Stromal cell of bone marrow (primary cell): ENCODE measurements at places on chromosomes 5 and 9.
A peak's percentile ranks its signal among the peaks of the same experiment; 100 is the strongest.

DNA sequence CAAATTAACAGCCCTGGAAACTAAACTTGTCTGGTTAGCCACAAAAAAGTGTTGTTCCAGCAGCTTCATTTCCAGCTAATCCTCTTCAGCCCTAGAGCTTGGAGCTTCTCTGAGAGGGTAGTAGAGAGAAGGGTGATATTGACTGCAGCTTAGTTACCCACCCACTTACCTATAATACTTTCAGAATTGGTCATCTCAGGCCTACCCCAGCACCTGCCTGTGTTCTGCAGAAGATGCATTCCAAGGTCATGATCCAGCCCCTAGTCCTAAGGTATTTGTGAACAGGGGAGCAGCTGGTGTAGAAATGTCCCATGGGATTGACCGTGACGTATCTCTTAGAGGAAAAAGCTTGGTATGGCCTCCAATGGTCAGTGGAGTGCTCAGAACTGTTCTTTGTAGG, 289.0 kb downstream of the NR3C1 start:
- no peak for DNase-seq

DNA sequence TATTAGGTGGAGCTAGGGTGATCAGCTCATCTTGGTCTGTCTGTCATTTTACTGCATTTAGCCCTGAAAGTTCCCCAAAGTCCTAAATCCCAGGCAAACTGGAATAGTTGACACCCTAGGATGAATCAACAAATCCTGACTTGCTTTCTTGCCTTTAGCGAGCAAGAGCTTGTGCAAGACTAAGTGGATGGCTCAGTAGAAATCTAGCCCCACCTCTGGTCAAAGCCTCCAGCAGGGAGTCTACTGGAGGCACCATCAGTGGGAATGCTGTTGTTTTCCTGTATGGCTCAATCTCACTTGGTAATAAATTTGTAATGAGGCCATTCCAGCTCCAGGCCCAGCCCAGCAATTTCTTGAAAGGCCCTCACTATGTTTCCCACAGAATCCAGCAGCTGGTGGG, 43.7 kb upstream of the TRPC7 start:
- DNase-seq, result no peak

GRCh38 chr5:116038817-116039216, 6.5 kb downstream of the ARL14EPL start:
- DNase-seq, result no peak

- DNase-seq, result no peak
These were observed at the start of gene KCNN2 for GRCh38 chr5:114361724-114362196. Gene KCNN2 (plus strand): TSS chr5:114362070. CDS start chr5:114362140, 70 bp downstream.

GRCh38 chr5:14365831-14366430, 215.7 kb upstream of the OTULINL start:
- DNase-seq, result peak; percentile 9

DNA sequence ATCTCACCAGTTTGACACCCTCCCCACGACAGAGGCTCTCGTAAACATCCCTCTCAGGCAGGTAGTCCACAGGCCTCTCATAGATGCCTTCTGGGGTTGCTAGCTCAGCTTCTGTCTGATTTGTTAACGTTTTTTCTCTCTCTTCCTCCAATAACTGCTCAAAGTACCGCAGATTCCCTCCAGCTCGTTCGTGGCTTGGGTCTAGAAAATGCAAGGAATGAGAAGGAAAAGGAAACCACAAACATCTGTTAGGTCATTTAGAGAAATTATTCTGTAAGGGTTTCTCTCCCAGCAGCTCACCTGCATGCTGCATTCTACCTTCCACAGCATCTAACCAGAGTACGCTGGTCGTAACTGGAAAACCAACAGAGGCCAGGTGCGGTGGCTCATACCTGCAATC, 18.5 kb downstream of the P4HA2 start:
- DNase-seq, result no peak

GRCh38 chr9:1709347-1709746, 305.8 kb upstream of the SMARCA2 start:
- DNase-seq, result no peak

DNA sequence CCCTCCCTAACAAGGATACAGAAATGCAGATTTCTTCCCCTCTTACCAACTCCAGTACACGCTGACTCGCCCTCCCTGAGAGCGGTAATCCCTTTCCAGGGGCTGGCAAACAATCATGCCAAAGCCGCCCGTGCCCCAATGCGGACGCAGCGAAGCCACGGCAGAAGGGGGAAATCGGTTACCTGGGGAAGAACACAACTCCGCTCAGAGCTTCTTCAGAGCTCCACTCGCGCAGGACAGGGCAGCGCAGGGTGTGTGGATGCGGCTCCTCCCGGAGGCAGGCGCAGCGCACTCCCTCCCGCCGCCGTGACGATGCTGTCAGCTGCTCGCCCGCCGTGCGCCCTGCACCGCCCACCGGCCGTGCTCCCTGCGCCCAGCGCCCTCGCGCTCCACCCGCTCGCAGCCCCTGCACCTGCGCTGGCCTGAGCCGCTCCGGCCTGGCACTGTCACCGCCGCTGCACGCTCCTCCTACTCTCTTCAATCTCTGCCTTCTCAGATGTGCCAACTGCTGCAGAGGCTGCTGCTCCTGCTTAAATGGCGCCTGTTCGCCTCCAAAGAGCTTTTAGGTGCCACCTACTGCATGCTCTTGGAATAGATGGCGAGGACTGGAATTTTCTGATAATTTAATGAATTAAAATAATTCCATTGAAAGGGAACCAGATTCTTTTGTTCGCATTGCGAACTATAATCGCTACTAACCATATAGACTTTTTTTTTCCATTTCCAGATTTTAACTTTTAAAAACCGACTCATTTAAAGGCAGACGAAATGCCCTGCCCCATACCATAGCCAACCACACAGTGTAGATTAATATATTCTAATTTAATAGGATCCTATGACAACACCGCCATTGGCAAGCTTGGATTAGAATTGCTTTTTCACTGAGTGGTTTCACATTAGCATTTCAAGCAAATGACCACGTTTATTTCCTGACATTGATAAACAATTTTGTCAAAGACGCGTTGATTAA, at the start of gene DIRAS2:
Gene DIRAS2 (minus strand): TSS at position 255 of the 970 bp plus-strand sequence. CDS start 28,997 bp downstream, outside the sequence.
- DNase-seq, result peak; percentile 40

DNA sequence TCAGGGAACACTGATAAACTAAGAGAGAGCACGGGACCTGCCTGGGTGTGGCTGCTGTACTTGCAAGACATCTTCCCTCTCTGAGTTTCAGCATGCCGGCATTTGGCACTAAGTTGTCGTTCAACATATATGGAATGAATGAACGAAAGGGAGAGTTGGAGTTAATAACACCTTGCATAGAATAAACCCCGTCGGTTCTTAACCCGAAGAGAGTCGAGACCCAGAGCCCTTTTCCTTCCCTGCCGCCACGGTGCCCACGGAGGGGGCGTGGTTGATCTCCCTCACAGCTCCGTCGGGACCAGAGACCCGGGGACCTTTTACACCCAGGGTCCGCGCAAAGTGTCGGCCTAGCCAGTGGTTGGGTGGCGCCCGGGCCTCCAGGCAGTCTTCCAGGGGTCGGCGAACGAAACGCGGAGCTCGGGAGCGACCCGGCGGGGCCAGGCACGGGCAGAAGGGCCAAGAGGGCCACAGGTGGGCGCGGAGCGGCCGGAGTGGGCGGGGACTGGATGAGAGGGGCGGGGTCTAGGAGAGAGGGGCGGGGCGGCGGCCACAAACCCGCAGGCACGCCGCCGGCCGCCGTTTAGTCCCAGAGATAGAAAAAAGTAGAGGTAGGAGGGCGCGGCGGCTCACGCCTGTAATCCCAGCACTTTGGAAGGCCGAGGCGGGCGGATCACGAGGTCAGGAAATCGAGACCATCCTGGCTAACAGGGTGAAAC, 735 bp upstream of the RPL26L1 start:
- no peak for DNase-seq

GRCh38 chr9:99004717-99005460, 61.2 kb downstream of the COL15A1 start:
- no peak for DNase-seq

DNA sequence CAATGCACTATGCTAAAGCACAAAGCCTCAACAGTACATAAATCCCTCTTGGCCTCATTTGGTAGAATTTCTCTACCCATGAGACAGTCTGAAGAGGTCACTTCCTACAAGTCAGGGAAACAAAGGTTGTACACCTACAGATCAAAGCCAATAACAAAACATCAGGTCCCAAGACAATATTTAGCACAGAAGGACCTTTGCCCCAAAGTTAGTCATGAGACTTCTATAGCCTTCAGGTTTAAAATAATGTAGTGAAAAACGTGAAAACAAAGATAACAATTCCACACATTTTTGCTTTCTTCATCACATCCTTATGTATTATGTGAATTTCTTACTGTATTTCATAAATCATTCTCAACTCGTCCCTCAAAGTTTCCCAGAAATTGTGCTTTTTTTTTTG, 15.8 kb downstream of the AFF4 start:
- DNase-seq, result no peak

GRCh38 chr5:178331491-178331996, 98.9 kb upstream of the PHYKPL start:
- no peak for DNase-seq

DNA sequence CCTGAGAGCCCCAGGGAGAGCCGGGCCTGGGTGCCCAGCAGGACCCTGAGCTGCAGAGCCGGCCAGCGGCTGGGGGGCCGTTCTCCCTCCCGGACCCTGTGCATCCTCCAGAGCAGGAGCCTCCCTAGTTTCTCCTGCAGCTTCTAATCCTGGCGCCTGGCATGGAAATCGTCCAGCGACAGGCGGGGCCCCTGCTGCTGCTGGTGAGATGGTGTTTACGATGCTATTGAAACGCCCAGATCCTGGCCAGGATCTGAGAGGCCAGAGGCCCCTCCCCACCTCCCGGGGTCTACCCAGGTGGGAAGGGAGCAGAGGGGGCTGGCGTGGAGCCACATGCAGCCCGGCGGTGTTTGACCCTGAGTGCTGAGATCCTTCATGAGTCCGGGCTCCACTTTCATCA, 38.2 kb upstream of the CEP72 start:
- no peak for DNase-seq

DNA sequence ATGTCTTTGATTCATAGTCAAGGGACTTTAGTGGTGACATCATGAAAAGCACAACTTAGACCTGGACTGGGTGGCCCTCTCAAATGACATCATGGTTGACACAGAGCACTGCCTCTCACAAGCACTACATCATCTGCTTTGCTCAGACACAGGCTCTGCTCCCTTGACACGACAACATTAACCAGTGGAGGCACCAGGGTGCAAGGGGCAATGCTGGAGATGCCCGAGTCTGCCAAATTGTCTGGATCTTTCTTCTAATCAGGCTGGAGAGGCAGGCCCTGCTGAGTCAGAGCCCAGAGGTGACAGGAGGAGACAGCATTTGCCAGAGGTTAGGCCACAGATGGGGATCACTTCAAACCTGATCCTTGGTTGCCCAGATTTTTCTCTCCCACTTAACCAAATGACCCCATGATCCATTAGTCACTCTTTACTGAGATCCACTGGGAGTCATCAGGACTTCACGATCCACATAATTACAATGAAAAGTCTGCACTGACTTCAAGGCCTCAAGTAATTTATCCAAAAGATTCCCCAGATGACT, 174.4 kb downstream of the SLIT3 start:
- peak; percentile 47 for DNase-seq

DNA sequence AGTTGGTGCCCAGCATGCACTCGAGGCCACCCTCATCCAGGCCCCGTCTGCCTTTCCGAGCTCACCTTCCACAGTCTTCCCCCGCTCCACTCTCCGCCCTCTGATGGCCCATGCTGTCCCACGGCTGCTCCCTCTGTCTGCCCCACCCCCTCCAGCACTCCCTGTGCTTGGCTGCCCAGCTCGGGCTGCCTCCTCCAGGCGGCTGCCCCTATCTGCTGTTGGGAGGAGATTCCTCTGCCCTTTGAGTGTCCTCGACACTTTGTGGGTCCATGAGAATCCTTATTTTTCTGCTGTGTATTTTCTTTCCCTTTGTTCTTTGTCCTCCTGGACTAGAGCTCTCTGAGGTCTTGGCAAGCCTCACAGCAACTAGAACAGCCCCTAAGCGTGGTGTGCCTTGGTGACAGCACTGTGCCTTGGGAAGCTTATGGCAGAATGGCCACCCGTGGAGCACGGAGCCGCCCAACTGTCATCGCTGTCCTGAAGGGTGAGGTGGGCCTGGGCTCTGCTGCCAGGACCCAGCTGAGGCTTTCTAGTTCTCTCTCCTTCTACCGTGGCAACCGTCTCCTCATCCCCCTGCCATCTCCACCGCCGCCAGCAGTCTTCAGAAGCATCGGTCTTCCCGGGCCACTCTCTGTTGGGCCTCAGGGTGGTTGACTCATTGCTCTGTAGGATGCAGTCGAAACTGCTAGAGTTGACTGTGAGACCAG, 5.2 kb downstream of the NTMT1 start:
- DNase-seq, result no peak

DNA sequence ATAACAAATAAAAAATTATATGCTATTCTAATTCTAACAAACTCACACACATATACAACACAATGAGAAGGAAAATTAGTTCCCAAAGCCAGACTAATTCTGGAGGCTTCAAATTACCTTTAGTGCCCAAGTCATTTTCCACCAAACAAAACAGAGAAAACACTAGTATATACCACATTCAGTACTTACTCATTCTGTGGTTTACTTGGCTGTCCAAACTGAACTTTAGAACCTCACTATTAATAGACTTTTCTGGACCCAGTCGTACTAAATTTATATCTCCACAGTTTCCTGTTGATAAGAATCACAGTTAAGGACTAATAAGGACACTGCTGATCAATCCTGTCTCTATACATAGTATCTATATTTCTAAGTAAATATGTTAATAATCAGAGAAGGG, 66.4 kb downstream of the SETX start:
- peak; percentile 43 for DNase-seq

DNA sequence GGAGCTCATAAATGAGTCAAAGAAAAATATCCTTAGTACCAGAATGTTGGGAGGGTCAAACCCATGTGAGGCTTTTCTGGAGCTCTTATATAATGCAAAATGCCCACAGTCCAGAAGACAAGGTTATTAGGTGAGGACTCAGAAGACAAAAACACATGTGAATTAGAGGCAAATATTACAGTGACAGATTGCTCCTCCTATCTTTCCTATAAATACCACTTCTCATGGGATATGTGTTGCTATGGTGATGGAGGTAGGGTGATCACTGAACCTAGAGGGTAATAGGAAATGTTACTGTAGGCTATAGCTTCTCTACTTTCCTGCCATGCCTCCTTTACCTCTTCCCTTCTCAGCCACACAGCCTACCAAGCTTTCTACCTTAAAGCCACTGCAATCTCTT, 264.6 kb downstream of the SEC61B start:
- DNase-seq, result no peak

- DNase-seq, result no peak
These were observed 34.2 kb upstream of the FBN2 start for GRCh38 chr5:128572051-128572929.

DNA sequence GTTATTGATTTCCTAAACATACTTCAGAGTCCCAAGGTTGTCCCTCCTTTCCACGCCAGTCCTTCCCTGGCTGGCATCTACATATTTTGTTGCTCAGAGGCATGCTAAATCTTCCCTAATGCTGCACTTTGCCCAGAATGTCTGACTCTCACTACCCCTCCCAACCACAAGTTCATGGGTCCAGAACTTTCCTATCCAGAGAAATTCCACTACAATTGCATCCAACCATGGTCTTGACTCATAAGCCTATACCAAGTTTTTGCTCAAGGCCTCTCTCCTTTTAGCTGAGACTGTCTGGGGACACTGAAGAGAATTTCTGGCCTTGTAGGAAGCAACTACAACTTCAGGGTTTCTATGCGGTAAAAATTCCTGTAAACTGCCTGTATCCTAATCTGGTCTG, 206.3 kb downstream of the BNC2 start:
- DNase-seq, result no peak

- DNase-seq, result no peak
These were observed 51.8 kb downstream of the EPB41L4B start for GRCh38 chr9:109269081-109269480.

- DNase-seq, result no peak
These were observed 29.3 kb upstream of the OBP2B start for GRCh38 chr9:133238272-133238850.
